ENCODE measurements at places on chromosomes 3 and 15. TPM values are rescaled to one million over a fixed set of nuclear protein-coding genes. Genes with fewer than 3 reads are reported as not detected.

Gene NTRK3
- total RNA-seq: not detected

Gene ROPN1
- not detected for total RNA-seq

Gene H1-8
- not detected for total RNA-seq

Gene CHST13
- not detected for total RNA-seq

Gene AADACL2
- not detected for total RNA-seq

Gene THRB
- not detected for total RNA-seq

Gene FBXO40
- not detected for total RNA-seq

DNA sequence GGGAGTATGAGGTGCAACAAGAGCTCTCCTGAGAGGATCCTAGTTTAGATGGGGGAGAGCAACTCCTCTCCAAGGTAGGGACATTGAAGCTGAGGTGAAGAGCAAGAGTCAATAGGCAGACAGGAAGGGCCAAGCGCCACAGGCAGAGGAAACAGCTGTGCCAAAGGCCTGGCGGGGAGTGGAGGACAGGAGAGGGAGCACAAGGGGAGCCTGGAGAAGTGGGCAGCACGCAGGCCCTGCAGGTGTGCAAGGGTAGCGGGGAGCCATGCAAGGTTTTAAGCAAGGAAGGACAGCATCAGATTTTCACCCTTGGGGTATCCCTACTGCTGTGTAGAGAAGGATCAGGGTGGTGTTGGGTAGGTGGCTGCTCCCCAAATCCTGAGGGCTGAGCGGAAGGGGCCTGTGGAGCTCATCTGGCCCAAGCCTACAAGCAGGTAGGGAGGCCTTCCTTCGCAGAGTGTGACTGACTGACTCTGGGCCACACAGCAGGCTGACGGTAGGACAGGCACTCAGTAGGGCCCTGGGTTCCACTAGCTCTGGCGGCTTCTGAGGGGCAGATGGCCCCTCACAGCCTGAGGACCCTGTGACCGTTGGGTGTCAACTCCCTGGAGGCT is 13.3 kb downstream of the CHST13 start:
- no peak for DNase-seq

GRCh38 chr3:13750215-13750614 is 129.7 kb downstream of the WNT7A start:
- no peak for DNase-seq

GRCh38 chr3:140167600-140168281 is 232.8 kb downstream of the CLSTN2 start:
- no peak for DNase-seq

GRCh38 chr3:101195951-101196713 is 124.2 kb downstream of the IMPG2 start:
- DNase-seq: no peak

DNA sequence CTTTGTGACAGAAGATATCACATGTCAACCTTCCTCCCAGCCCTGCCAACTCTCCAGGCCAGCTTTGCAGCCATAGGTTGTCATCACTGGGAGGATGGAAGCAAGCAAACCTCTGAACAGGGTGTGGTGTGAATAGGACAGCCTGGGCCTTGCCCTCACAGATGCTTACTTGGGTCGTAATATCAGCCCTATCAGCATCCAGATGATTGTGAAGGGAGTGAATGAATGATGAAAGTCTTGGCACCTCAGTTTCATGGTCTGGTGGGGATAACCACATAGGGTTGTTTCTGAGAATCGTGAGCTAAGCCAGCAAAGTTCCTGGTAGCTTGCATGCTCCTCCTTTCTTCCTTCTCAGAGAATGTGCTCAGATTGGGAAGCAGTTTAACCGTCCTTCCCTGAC is 55.1 kb upstream of the POLR2M start:
- no peak for DNase-seq

DNA sequence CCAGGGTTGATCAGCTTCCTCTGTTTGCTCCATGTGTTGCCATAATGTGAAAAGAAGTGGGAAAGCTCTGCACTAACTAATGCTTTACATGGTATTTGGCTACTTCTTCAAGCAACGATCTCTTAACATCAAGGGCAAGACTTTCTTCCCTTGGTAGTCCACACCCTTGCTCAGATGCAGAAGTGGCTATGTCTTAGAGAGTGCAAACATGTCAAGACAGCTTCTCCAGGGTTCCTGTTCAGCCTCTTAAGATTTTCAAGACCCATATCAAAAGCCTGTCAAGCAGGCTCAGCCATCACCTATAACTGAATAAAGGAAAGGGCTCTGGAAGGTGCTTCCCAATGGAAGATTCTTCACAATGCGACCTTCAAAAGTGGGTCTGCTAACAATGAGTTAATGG is 64.8 kb upstream of the CSTA start:
- DNase-seq: no peak

GRCh38 chr15:58703610-58704009 is 45.9 kb downstream of the ADAM10 start:
- DNase-seq: no peak

DNA sequence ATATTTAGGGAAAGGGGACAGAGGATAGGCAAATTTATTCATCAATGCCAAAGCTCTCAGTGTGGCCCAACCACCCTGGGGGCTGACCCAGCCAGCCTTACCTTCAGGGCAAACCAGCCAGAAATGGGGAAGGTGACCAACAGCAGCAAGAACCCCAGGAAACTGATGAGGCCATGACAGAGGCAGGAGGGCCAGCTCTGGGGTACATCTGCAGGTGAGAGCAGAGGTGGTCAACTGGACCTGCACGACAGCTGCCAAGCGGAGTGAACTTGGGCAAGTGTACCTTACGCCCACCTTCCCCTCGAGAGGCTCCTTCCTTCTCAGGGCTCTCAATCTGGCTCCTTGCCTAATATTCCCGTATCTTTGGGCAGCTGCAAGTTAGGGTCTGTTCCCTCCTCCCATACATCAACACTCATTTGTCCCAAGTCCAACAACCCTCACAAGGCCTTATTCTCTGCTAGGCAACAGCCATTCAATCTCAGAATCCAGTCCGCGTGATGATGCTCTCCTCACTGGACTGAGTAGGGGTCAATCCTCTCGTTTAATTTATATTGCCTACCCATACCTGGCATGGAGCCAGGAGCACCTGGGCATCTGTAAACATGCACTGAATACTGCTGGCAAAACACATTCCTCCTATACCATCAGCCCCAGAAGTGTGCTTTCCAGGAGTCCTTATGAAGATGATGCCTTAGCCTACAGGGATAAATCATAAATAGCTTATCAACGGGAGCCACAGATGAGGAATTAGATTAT is 1.7 kb downstream of the STOML1 start:
- DNase-seq: no peak

DNA sequence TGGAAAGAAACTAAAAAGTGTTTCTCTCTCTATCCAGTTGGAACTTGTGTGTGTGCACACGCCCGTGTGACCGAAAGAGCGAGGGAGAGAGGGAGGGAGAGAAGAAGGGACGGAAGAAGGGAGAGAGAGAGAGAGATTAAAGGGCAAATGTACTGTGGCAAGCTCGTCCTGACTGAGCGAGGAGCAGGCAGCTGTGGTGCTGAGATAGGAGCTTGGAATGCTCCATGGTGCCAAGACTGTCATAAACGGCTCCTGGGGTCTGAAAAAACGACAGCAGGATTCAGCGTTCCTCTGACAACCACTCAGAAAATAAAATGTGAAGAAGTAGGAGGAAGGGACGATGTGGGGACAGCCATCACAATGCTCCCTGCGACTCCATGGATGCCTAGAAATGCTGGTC is 276.0 kb downstream of the SV2B start:
- no peak for DNase-seq

DNA sequence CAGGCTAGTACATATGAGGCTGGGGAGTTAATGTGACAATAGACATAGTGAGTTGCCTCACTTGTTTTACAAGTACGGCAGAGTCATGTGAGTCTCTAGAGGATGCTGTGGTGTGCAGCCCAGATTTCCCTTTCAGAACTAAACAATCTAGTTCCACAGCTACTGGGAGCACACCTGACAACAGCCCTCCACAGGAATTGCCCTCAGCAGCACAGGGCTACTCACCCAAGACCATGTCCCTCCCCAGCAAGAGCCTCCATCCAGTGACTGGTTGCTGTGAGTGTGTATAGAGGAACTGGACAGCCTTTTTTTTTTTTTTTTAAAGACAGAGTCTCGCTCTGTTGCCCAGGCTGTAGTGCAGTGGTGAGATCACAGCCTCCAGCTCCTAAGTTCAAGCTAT is 40.2 kb upstream of the UBE2E2 start:
- no peak for DNase-seq

- DNase-seq: no peak
Measured at GRCh38 chr15:24076090-24076784, 389.1 kb upstream of the NDN start.

- DNase-seq: peak; percentile 78
Measured at GRCh38 chr15:25933456-25934158, 70.5 kb upstream of the ATP10A start.

- DNase-seq: peak; percentile 77
Measured at GRCh38 chr3:106176734-106177133, 307.9 kb upstream of the CBLB start.

DNA sequence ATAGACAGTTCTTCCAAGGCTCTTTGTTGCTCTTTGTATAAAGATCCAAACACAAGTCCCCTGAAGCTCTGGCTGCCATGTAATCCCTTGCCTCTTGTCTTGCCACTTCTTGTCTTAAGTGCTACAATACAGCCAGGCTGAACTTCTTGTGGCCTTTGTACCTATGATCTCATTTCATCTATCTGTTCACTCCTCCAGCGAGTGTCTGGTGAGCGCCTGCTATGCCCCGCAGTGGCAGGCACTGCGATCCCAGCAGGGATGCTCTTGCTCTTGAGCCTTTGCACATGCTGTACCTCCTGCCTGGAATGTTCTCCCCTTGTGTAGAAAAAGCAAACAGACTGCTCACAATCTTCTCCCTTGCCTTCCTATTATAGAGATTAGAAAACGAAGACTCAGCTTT is 81.9 kb upstream of the ADPGK start:
- DNase-seq: no peak

DNA sequence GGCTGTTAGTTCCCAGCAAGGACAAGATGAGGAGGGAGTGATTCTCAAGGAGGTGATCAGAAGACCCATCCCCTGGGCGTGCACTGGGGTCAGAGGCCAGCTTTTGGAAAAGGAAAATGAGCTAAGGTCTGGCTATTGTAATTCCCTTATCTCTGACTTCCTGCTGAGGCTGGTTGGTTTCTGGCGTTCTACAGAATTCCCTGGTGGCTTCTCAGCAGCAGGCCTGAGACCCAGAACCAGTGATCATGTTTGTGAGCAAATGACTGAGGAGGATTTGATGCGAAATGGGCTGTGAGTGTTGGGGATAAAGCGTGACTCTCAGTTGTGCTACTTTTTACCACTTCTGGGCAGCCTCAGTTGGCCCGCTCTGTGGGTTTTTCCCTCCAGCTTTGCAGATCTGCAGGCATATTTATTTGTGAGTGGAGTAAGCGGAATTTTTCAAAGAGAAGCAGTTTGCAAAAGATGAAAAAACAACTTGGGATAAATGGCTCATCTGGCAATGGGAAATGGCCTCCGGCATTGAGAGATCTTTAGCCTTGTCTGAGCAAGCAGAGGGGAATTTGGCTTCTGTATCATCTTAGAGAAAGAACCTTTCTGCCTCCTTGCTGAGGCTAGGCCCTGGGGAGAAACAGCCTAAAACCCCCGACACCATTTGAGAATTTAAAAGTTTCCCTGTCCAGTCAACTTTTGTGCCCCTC is 102.7 kb downstream of the SLCO3A1 start:
- no peak for DNase-seq

DNA sequence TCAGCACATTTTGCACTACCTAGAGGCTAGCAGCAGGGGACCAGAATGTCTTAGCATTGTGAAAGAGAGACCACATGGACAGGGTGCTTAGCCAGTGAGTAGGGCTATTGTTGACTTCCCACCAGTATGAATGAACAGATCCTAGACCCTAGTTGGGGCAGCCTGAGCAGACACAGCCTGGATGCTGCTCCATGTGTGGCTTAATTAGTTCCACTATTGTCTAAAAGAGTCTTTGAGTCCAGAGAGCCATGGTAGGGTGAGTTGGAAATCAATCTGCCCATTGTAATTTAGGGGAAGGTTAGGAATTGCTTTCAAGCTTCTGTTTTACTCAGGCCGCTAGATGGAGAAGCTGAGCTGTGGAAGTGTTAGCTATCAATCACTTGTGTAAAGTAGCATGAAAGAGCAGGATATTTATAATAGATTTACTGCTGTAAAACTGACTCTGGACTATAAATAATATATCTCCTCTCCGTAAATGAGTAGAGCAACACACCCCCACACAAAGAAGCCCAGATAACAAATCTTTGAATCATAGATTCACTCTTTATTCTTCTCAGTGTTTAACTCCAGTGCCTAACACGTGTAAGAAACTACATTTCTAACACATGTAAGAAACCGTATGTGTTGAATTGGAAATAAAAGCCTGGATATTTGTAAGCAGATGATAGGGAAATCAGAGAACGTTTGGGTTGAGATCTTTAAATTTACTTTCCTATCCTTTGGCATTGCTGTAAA is 4.1 kb upstream of the GCSAM start:
- DNase-seq: peak; percentile 63

- DNase-seq: peak; percentile 82
Measured at GRCh38 chr3:50260027-50260941, 8.7 kb upstream of the SEMA3B start.

Data from activated CD4-positive, alpha-beta T cell treated with anti-CD3 and anti-CD28 coated beads, Interleukin-2, amount 10 ng/mL, durations not matched to agents 7 days and 5 days (primary cell).